Endothelial cell of umbilical vein (primary cell): ENCODE measurements at places on chromosomes 6 and 20.

DNA sequence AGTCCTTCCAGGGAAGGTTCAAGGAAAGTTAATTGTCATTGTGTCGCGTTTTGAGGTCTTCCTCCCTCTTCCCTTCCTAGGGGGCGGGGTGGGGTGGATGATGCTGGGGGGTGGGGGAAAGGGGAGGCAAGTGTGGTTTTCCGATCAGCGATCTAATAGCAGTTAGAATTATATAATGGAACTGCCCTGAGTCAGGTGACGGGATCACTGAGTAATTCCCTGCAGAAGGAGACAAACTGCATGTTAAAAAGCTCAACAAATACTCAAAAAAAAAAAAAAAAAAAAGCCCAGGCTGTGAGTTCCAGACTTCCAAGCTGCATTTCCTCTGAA lies 240.4 kb downstream of the PHACTR1 start:
- no peak for DNase-seq

- DNase-seq = no peak
Observed at GRCh38 chr6:33481192-33481591, 26.8 kb downstream of the ZBTB9 start.

- no peak for DNase-seq
Observed at GRCh38 chr6:116444575-116444974, 16.6 kb upstream of the CALHM6 start.

GRCh38 chr6:26017632-26017966 lies 55.0 kb downstream of the TRIM38 start:
- peak; percentile 87 for DNase-seq

DNA sequence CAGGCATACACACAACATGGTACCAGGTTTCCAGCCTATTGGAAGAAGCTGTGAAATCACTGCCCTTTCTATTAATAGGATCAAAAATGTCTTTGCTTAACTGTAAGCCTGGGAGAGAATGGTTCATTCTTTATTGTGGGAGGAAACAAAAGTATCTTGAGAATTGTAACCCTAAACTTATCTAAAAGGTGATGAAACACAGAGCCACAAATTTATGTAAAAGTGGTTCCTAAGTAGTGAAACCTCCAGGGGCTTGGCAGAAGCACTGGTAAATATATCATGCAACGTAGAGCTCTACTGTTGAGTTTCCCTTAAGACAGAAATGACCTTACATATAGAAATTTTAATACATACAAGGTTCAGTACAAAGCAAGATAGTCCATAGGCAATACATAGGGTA lies 17.2 kb upstream of the NOX3 start:
- DNase-seq = no peak

- DNase-seq = no peak
Observed at GRCh38 chr6:42260396-42260888, 42.8 kb upstream of the MRPS10 start.

DNA sequence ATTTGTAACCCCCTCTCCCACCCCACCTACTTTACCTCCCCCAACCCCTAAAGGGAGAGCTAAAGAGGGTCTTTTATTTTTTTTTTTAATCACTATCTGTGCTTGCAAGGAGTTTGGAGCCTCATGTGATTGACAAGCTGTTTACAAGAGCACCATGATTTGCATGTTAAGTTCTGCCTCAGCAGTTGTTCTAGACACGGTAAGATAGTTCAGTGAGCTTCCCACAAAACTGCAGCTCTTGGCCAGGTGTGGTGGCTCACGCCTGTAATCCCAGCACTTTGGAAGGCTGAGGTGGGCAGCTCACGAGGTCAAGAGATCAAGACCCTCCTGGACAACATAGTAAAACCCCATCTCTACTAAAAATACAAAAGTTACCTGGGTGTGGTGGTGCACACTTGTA lies 5.0 kb upstream of the PXDC1 start:
- DNase-seq = no peak

DNA sequence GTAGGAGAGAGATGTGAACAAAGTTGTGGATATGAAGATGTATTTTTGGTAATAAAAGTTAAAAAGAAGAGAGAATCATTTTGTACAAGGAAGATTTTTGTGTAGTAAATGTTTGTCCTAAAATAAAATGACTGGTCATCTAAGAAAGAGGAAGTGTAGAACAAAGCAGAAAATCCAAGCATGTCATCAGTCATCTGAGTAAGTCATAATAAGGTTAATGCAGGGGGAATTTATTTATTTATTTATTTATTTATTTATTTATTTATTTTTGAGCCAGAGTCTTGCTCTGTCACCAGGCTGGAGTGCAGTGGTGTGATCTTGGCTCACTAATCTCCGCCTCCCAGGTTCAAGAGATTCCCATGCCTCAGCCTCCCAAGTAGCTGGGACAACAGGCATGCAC lies 15.7 kb upstream of the CGA start:
- no peak for DNase-seq

DNA sequence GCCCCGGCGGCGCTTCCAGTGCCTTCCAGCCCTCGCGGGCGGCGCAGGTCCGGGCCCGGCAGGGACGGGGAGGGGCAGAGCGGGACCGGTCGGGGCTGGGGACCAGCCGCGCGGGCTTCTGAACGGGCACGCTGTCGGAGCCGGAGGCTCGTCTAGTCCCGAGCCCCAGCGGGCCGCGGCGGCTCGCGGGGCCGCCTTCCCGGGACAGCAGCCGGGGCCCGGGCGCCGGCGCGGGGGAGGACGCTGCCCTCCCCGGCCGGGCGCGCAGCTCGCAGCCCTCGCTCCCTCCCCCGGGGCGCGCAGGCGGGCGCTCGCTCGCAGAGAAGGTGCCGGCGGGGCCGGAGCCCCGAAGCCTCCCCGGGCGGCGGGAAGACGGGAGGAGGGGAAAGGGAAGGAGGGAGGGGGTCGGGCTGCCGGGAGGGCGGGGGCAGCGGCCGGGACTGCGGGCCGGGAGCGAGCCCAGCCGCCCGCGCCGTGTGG lies 696 bp upstream of the SIRPA start:
- DNase-seq = peak; percentile 73

DNA sequence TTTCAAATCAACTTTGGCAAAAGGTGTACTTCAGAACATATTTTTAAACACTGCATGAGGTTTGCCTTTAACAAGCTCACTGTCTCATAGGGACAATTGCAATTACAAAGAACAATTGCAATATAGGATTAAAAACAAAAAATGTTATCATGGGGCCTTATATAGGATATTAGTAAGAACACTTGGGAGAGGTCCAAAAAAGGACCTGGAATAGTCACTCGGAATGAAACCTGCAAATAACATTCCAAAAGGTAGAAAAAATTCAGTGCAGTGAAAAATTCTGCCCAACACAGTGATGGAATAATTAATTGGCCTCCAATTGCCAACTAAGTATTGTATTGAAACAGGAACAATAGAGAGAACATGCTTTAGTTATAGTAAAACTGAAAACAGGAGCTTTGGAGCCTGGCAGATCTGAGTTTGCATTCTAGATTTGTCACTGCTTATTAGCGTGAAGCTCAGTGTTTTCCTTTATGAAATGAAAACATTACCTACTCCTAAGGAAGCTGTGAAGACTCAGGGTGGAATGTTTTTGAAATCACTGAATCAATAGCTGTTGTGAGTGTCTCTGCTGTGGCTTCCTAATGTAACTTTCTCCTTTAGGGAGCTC lies 172.6 kb upstream of the BMP5 start:
- DNase-seq = peak; percentile 71
